Cortex of kidney (tissue), 1 donor: ENCODE measurements at places on chromosomes 4 and X.

DNA sequence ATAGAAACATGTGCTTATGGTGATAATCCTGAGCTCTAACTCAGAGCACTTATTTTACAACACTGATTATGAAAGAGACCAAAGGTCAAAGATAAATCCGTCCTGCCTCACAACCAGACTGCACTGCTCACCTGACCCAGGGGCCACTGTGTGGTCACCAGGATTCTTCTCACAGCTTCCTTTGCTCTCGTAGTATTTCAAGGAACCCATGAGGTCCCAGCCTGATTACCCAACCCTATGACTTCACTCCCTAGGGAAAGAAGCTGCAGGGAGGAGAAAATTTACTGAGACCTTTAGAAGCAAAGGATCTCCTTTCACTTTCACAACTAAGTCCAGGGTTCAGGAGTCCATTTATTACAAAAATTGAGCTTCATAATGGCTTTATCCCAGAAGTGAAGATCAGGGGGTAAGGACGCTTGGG, 9.6 kb downstream of the SLC25A5 start:
- no peak for DNase-seq

DNA sequence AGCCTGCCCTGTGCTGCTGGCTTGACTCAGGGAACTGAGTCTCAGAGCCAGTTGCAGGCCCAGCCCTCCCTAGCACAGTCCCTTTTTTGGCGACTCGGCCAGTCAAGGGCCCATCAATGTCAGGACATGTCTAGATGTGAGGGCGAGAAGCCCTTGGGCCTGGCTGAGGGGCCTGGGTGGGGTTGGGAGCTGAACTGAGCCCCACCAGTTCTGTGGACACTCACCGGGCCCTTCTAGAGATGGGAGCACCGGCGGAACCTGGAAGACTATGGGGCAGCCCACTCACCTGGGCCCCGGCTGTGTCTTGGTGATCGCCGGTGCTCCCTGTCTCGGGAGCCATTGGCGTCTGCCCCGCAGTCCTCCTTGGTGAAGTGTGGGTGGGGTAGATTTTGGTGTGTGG, 245.9 kb downstream of the AFAP1 start:
- DNase-seq: no peak

DNA sequence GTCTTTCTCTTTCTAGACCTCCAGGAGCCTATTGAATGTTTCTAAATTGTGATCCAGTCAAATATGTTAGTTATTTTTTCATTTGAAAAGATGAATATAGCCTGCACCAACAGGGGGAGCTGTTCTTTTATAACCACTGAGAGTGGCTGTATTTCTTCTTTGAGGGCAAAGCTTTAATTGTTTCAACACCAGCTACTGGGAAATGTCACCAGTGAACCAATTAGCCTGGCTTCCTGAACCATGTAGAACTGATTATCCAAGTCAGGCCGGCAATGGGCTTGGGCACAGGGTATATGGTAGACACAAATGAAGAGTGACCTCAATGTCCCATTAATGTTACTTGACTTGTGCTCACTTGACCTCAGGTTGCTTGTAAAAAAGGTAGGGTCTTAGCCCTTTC, 4.8 kb upstream of the DAPP1 start:
- DNase-seq: no peak

DNA sequence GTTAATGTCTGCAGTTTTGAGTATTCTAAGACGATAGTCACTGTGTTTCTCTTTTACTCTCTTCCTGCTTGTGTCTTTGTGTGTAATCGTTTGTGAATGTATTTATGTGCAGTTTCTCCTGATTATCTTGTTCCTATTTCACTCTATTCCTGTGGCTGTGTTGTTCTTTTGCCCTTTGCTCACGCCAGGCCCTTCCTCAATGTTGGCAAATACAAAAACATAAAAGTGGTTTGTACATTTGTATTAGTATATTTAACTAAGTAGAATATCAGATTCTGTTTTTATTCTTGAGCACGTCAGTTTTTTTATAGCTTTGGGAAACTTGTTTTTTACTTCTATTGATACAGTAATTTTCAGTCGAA, 107.6 kb upstream of the BMPR1B start:
- no peak for DNase-seq

DNA sequence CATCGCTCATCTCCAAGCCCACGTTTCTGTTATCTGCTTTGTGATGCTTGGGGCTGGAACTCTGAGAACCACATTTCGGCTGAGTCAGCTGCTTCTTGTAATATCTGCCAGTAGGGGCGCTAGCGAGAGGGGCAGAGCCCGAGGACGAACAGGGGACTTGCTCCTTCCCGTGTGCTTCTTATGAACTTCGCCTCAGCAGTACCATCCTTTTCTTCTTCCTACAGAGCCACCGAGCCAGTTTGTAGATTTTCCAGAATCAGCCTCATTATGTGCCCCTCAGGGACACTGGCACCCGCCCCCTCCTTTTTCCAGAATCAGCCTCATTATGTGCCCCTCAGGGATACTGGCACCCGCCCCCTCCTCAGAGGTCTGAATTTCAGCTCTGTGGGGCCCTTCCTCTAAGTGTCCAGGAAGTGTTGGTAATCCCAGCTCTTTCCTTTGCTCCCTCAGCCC, 441.7 kb upstream of the RASGEF1B start:
- no peak for DNase-seq

GRCh38 chr4:178333355-178333754, 891.1 kb upstream of the AGA start:
- DNase-seq: no peak

DNA sequence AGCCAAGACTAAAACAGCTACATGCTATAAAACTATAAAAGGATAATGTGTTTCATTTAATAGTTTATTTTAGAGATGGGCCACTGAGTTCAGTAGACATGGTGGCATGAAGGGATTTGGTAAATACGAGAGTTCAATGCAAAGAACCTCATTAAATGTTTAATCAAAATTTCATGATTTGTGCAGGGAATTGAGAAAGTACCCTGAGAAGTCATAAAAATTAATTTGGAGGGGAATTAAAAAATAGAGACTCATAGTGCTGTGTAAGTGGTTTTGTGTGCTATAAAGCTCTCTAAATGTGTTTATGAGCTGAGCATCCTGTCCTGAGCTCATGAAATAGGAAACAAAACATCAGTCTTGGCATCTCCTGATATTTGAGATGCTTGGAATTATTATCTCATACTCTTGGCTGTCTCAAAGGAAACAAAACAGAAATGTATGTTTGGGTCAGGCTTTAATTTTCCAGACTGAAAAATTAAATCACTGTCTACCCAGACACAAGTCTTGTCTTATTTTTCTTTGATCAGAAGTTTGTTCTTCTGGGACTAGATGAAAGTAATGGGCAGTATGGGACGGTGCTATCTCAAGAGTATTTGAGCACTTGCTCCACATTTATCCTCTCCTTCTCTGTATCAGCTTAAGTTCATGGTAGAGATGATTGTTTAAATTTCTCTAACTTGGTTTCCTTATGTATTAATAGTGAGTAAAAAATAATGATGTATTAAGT, 38.0 kb upstream of the EMCN start:
- DNase-seq: no peak

DNA sequence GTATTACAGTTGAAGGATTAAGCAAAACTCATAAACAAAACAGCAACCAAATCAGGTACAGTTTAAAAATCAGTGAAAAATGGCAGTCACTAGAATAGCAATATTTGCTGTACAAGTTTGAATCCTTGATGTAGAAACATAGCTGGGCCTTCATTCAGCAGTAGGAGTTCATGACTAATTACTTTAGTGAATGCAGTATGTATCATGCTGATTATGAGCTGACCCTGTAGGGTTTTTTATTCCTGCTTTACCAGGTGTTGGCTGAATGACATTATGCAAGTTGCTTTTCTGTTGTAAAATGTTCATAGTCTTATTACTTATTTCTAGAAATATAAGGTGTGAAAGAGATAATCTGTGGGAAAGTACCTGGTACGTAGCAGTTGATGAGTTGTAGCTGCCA, 179.6 kb downstream of the CCSER1 start:
- no peak for DNase-seq

DNA sequence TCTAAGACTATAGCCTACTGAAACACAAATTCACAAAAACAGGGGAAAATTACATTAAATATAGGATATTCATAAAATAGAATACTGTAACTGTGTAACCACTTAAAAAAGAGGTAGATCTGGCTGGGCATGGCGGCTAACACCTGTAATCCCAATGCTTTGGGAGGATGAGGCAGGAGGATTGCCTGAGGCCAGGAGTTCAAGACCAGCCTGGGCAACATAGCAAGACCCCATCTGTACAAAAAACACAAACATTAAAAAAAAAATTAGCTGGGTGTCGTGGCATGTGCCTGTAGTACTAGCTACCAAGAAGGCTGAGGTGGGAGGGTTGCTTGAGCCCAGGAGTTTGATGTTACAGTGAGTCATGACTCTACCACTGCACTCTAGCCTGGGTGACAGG, 33.4 kb downstream of the RPS6KA3 start:
- DNase-seq: no peak

- DNase-seq: no peak
Measured at GRCh38 chrX:112662559-112663427, 16.9 kb downstream of the LHFPL1 start.

DNA sequence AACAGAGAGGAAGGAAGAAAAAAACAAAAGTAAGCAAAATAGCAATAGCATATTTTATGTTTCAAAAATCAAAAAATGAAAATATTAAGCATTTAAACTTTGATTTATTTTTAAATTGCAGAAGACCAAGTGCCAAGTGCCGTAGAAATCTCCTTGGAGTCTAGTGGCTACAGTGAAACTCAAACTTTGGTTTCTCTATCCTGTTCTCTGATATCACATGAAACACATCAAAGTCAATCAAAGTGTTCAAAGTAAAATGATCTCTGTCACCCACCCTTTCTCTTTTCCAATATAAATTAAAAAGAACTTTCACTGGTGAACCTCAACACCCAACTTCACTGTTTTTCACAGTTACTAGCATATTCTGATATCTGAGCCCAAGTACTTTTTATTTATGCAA, 81.1 kb downstream of the HADH start:
- DNase-seq: no peak

- no peak for DNase-seq
Measured at GRCh38 chrX:119753639-119754257, 4.6 kb upstream of the SOWAHD start.

DNA sequence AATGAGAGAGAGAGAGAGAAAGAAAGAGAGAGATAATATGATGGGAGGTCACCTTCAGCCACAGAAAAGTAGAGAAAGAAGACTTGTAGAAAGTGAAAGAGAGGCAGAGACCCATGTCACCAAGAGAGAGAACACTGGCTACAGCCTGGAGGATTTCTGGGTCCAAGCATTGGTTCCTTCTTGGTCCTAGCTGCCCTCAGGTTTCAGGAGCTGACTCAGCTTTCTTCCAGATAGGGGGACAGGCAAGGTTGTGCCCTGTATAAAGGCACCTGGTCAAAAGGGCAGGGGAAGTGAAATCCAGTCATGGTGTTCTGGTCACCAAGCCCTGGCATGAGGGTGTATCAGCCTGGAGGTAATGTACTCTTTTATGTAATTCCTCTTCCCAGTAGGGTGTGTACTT, 47.5 kb upstream of the XK start:
- DNase-seq: no peak

DNA sequence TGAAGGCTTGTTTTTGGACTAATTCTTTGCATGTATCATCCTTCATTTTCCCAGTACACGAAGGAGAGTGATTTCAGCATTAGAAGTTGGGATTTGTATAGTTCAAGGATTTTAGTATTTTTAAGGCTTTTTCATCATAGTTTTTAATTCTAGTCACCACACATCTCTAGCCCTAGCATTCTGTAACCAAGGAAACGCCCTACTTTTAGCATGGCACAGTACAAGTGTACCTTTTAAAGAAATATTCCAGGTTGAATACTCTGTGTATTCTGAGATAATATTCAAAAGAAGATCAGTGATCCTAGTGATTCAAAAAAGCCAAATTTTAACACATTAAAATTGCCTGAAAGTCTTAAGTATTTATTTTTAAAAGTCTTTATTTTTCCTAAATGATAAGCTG, 150.5 kb downstream of the RAP1GDS1 start:
- DNase-seq: no peak

DNA sequence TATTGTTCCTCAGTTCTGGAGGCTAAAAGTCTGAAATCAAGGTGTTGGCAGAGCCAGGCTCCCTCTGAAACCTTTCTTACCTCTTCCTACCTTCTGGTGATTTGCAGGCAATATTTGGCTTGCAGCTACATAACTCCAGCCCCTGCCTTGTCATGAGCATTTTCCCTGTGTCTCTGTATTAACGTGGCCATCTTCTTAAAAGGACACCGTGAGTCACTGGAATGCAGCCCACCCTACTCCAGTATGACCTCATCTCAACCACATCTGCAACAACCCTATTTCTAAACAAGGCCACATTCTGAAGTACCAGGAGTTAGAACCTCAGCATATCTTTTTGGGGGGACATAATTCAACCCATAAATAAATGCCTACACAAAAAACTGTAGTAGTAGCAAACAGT, 40.7 kb downstream of the FANCB start:
- no peak for DNase-seq

DNA sequence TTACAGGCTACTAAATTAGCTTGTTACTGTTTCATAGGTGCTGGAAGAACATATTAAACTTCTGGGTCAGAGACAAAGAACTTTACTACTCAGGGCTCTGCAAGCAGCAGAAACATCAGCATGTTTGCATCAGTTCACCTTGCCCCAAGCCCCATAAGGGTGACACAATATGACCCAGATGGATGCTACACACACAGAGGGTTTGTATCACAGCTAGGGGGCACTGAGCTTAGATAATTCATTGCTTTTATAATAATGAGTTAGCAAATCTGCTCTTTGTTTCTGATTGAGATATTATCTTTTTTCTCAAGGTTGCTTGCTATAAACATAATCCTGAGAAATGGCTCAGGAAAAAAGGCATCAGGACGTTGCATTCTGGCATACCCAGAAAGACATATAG, 4.8 kb upstream of the SYNPO2 start:
- no peak for DNase-seq

DNA sequence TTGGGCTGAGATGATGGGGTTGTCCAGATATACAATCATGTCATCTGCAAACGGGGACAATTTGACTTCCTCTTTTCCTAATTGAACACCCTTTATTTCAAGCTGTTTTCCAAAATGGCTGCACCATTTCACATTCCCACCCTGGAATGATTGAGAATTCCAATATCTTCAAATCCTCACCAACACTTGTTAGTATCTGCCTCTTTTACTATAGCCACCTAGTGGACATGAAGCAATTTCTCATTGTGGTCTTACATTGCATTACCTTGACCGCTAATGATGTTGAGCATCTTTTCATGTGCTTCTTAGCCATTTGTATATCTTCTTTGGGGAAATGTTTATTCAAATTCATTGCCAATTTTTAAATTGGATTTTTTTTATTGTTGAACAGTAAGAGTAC, 364.8 kb downstream of the SMARCA1 start:
- no peak for DNase-seq

DNA sequence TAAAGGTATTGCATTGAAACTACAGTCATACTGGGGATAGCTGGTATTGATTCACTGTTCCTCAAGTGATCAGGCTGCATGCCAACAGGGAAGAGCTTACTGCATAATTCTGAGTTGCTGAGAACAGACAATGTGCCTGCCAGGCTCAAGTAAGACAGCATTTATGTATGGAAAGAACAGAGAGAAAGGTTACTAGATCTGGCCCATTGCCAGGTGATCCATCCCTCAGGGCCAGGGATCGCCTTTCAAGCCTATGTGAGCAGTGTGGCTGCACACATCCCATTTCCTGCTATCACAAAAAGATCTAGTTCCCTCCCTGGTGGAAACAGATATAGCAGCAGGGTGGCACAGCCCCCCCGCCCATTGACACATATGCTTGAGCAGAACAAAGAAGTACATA, 254.0 kb downstream of the TMA16 start:
- no peak for DNase-seq

- no peak for DNase-seq
Measured at GRCh38 chr4:174036111-174036510, 247.4 kb downstream of the FBXO8 start.
